ENCODE measurements at places on chromosomes 1 and 21.

- no peak for DNase-seq
These were observed 21.7 kb upstream of the VASH2 start for GRCh38 chr1:212928323-212929291.

DNA sequence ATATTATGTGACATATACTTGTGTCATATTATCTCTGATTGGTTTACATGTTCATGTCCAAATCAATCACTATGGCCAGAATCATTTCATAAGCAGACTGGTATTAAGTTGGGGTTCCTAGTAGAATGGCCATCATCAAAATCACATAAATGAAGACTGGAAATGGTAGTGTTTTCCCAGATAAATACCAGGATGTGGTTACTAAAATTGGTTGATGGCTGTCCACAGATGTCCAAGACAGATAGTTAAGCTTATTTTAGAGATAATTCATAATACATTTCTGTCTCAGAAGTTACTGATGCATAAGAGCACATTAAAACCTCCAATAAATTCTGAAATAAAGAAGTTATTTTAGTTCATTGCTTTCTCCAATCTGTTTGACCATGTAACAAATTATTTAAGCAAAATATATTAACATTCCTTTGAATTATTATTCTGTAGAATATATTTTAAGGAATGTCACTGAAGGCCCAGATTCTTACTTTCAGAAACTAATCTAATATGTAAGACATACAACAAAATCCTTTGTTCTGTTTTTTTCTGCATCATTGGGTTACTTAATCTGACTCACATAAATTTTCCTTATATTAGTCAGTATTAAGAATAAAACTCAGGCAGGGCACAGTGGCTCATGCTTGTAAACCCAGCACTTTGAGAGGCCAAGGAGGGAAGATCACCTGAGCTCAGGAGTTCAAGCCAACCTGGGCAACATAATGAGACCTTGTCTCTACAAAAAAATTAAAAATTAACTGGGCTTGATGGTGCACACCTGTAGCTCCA is 483.9 kb downstream of the PTPRC start:
- no peak for DNase-seq

- no peak for DNase-seq
These were observed 99.1 kb upstream of the NGF start for GRCh38 chr1:115437196-115437595.

DNA sequence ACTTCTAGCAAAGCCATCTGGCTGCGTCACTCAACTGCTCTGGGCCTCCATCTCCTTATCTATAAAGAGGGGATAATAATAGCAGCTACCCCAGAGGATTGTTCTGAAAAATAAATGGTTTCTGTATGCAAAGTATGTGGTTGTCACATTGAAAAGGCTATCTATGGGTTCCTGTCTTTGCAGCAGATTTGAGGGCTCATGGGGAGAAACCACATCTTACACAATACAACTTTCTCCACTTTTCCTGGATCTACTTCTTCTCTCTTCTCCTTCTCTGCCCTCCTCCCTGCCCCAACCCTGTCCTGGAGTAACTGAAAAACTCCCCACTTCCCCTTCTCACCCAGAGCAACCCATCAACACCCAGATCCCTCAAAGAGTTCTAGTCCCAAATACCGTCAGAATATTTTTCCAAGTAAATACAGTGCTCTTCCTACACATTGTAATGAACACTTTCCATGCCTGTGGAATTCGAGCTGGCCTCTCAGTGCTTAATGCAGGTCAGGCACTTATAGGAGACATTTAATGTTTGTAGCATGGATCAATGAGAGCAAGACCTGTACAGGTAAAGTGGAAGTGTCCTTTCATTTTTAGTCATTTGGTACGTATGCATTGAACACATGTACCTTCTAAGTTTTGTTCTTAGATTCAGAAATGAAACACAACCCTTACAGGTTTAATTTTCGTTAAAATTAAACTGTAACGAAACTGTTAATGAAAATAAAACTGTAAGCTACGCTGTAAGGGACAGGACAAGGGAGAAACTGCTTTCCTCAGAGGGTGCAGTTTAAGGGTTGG is 131.9 kb downstream of the AK5 start:
- DNase-seq, result no peak

GRCh38 chr1:198246337-198246736 is 89.5 kb downstream of the NEK7 start:
- DNase-seq, result no peak

DNA sequence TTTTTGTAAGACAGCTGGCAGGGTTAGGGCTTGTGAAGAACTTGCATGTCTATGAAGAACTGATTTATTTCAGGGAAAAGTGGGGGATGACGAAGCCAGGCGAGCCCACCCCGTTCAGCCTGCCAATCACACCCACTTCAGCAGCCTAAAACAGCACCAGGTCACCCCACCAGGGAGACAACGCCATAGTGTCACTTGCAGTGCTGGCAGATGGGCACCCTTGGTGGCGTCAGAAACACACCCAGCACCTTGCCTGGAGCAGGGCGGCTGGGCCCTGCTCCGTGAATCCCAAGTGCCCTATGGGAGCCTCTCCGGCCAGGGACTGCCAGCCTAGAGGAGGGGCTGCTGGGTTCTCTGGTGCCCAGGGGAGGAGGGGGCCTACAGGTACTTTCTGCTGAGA is 5.0 kb upstream of the NADK start:
- no peak for DNase-seq

Data from substantia nigra (tissue), 51 donors.